ENCODE measurements at places on chromosomes 6 and 20.

- no peak for DNase-seq
Measured at GRCh38 chr6:101776919-101777350, 383.4 kb downstream of the GRIK2 start.

- DNase-seq = no peak
Measured at GRCh38 chr6:24683297-24684296, 16.7 kb downstream of the ACOT13 start.

DNA sequence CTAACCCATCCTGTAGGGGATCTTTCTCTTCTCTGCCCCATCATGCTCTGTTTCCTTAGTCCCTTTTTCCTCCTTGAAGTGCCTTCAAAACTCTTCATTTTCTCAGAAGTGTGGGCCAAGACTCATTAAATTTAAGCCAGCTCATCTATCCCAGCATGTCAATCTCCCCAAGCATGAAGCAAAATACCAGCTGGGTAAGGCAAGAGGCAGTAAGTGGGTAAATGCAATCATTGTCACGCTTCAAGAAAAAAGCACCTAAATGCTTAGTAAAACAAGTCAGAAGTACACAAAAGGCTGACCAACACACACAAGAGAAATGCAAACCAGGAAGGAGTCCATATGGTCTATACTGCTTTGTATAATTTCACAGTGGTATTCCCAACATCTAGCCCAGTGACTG is 61.5 kb downstream of the COL12A1 start:
- DNase-seq = no peak

DNA sequence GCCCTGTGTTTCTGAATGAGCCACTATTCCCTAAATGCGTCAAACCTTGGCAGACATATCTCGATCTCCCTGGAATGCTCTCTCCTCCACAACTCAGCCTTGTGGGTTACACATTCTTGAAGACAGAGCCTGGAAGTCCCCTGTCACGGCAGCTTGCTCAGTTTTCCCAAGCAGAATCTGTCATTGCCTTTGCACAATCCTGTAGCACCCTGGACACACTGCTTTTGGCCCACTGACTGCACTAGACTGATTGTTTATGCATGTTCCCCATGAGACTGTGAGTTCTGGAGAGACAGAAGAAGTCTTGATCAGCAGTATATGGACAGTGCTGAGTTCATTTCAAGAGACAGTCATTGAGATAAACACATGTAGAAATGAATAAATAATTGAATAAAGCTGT is 406.7 kb downstream of the CD83 start:
- no peak for DNase-seq

- DNase-seq = no peak
Measured at GRCh38 chr20:49750611-49751396, 37.1 kb upstream of the B4GALT5 start.

- no peak for DNase-seq
Measured at GRCh38 chr20:19099596-19100545, 112.6 kb upstream of the SLC24A3 start.

GRCh38 chr6:15148356-15148946 is 97.4 kb upstream of the JARID2 start:
- peak; percentile 74 for DNase-seq

DNA sequence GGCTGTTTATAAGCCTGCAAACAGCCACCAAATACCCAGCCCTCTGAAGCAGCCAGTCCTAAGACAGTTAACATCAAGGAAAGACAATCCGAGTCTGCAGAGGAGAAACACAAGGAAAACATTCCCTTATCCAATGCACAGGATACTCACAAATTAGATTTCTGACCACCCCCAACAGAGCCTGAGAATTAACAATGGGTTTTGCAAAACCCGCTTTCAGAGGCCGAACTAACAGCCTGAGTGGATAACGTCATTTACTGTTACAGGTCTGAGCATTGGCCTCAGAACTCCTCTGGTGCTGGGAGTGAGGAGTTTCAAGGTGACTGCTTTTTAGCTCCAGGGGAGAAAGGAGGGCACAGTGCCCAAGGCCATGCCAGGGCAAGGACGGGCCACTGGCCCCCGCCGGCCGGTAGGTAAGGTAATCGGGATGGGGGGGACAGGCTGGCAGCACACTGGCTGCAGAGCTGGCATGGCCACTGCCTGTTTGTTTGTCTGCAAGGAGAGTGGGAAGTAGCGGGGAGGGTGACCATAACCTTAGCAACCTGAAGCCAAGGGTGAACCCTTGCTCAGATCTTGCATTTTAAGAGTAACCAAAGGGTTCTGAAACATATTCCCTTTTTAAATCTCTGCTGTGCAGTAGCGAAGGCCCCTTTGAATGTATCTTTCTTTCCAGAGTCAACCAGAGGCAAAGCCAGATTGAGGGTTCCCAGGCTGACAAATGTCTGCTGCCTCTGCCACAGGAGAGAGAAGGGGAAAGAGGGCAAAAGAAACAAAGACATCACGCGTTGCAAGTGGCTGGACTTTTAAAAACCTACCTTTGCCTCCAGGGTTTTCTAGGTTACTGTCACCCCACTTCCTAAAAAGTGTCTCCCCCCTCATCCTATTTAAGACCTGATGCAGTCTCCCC is 3.9 kb downstream of the ZMYND8 start:
- no peak for DNase-seq

DNA sequence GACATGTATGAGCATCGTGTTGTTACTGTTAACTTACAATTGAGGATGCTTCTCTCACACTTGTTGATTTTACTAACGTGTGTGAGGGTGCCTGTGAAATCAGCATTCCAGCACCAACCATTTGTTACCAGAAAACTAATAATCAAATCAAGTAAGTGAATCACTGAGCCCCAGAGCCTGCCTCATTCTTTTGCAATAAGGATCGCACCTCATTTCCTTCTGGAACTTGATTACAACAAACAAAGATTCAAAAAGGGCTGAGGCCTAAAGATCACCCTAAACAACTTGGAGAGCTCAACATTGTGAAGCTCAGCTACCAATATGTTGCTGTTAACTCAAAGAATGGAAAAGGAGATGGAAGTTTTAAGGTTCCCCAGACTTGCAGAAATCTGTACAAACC is 274.7 kb downstream of the TFAP2A start:
- DNase-seq = no peak

- DNase-seq = no peak
Measured at GRCh38 chr6:16349544-16349943, 111.2 kb downstream of the GMPR start.

GRCh38 chr6:113732384-113732966 is 124.7 kb upstream of the MARCKS start:
- peak; percentile 24 for DNase-seq

GRCh38 chr6:16503970-16504415 is 257.3 kb downstream of the ATXN1 start:
- DNase-seq = no peak

GRCh38 chr20:57791178-57791962 is 81.6 kb upstream of the PMEPA1 start:
- DNase-seq = no peak

DNA sequence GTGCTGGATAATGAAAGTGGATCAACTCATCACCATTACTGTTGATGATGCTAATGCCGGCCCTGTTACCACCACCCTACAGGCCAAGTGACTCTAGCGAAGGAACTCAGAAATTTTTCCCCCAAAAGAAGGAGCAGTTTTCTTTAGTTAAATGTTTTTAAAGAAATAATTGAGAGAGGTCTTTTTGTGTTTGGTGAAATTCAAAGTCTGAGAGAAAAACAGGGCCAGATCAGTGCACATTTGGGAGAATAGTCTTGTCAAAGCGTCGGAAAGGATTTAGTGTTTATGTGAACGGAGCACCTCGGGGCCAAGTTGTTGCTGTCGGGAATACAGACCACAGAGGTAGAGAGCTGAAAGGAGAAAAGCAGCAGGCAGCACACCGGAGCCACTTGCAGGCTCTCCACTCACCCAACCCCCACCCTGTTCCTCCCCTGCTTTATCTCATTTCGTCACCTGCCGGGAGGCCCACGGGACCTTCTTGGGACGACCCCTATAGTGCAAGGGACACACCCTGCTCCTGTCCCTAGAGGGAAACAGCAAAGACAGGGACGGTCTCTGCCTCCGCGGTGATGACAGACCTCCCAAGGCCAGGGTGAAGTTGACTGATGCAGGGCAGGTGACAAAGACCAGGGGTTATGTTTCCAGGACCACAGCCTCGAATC is 6.8 kb downstream of the TFAP2B start:
- DNase-seq = no peak

DNA sequence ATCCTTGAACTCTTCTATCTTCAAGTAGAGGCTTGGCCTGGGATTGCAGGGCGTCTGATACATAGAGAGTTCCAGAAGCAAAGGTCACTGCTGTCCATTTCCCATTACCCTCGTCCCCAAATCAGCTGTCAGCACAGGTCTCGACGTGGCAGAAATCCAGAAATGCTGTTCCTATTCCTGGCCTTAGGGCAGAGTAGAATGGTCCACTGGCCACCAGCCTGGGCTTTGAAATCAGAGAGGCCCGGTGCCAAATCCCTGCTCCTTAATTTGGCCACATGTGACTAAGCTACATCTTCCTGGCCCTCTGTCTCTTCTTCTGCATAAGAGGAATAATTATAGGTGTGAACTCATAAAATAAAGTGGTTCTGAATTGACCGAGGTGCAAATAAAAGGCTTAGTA is 40.9 kb upstream of the FAM83D start:
- DNase-seq = no peak

DNA sequence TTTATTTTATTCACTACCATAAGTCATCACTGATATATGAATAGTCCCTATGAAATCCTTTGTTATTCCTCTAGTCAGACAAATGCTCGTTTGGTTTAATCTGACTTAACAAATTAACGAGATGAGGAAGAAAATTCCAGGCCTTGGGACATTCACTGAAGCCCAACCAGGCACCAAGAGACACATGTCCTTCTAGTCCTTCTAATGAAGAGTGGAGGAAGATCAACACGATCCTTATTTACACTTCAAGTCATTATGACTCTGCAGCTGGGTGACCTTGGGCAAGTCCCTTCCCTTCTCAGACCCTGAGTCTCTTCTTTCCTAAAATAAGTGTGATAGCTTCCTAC is 117.5 kb downstream of the CEBPB start:
- DNase-seq = no peak

GRCh38 chr6:63099772-63100459 is 111.4 kb upstream of the FKBP1C start:
- DNase-seq = no peak

DNA sequence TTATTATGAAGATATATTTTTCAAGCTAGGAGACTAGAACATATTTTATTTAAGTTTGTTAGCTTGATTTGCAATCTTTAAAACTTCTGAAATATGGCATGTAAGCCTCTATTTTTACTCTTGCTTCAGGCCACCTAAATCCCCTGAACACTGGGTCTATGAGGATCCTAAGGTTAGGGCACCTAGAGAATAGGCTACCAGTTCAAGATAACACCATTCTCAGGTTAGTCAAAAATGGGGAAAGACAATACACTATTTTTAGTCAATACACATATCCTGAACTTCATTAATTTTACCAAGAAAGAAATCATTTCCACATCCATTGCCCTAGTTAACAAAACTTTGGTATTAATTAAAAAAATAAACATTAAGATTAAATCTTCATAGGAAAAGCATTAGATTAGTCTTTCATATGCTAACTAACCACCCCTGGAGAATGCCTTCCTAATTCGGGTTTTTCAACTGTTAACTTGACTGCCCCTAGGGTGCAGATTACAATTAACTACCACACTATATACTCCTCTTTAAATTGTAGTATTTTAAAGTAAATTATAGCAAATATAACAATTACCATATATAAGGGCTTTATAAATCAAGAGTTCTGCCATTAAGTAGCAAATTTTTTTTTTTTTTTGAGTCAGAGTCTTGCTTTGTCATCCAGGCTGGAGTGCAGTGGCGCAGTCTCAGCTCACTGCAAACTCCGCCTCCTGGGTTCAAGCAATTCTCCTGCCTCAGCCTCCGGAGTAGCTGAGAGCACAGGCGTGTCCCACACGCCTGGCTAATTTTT is 6.7 kb upstream of the HSF2 start:
- no peak for DNase-seq

- no peak for DNase-seq
Measured at GRCh38 chr6:88970301-88970700, 6.9 kb upstream of the RNGTT start.

DNA sequence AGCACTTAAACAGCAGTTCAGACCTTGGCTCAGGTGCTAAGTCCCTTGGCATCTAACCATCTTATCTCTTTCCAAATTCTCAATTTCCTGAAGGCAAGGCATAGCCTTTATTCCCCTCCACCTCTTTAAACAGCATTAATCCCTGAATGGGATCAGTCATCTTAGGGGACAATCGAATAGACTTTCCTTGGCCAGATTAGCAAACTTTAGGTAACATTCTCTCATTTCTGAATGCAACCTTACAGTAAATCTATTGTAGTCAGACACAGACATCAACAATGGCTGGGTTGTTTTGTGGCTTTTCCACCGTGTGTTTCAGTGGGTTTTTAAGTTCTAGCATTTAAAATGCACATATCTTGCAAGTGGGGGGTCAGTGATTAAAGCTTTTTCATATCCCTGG is 56.8 kb downstream of the ATP9A start:
- DNase-seq = no peak

GRCh38 chr6:56744528-56744927 is 101.8 kb upstream of the DST start:
- DNase-seq = no peak

DNA sequence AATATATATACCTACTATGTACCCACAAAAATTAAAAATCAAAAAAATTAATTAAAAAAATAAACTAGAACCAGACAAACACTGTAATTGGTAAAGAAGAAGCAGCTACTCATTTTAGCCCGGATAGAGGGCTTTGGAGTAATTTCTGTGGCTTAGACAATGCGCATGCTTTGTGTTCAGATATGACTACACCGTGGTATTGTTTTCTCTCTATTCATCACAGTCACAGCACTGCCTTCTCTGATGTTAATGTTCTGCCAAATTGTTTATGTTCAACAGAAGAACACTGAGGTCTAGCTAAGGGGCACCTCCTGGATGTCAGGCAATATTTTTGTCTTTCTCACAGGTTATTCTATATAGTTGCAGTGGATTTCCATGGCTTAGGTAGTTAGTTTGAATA is 77.5 kb upstream of the GJE1 start:
- no peak for DNase-seq

GRCh38 chr6:134345789-134346188 is 27.9 kb upstream of the SGK1 start:
- DNase-seq = no peak

DNA sequence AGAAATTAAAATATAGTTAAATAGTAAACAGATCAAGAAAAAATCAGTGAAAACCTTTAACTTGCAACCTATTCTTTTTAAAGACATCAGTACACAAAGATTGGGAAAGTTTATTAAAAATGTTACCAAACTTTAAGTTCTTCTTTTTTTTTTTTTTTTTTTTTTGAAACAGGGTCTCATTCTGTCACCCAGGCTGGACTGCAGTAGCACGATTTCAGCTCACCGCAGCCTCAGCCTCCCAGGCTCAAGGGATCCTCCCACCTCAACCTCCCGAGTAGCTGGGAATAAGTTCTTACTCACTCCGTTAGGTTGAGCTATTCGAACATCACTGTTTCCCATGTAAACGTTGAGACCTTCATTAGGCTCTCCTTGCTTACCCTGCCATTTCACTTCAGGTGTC is 5.6 kb downstream of the MAP3K5 start:
- DNase-seq = no peak

DNA sequence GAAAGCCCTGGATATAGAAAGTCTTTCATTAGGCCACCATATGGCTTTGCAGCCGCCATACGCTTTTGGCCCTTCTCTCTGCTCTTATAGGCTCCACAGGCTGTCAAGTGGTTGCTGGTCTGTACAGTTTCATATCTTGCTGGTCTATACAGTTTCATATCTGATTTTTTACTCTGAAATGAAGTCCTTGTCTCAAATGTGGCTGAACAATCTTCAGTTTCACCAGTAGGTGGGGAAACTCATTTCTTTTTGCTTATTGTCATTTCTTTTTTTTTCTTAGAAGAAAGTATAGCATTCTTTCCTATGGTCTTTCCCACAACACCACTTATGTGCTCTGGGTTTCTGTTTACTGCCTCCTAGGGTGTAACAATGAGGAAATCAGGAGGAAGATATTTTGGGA is 771.4 kb upstream of the MMS22L start:
- no peak for DNase-seq
